ENCODE measurements at places on chromosomes 6 and 20.

DNA sequence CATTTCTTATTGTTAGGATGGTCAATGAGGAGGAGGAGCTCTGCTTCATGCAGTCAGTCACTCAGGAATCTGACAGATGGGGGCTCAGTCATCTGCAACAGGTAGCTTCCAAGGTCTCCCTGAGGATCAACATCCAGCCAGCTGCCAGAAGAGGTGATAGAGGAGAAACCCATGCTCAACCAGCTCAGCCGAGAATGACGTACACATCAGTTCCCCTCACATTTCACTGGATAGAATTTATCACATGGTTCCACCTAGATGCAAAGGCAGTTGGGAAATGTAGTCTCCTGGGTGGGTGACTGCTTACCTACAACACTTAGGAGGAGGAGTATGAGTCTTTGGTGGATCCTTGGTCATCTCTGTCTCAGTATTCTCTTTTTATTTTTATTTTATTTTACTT, 144.5 kb downstream of the CEBPB start:
- no peak for DNase-seq

DNA sequence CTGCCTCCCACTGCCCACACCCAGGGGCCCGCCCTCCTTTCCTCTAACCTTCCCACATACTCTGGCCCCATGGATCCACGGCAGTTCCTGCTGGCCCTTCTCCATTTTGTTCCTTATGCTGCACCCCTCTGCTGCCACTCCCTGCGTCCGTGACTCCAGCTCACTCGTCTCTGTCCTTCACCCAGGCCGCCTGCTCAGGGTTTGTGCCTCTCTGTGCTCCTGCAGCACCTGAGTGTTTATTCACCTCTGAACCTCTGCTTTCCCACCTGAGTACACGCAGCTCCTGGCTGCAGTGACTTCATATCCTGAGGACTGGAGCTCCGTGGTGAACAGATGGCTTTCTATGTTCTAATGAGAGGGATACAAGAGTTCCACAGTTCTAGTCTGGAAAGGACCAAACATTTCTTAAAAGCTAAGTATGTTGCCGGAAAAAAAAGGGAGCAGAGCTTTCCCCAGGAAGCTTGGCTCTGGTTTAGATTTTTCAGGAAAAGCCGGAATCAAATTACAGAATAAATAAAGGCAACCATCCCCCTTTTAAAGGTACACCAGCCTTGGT, 1.5 kb upstream of the GNRH2 start:
- no peak for DNase-seq

DNA sequence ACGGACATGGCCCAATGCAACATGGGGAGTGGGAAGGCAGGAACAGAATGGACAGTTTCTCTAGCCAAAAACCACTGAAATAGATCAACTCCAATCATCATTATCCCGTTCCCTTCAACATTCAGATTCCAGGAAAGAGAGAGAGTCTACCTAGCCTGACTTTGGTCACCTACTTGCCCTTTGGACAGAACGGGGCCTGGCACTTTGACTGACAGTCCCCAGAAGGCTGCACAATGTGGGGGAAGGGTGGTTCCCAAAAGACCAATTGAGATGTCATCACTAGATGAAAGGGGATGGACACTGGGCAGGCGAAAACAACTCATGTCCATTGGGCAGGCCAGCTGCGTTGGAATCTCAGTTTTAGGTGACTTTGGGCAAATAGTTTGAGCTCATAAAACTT, 15.0 kb upstream of the KIF16B start:
- DNase-seq: no peak

- peak; percentile 36 for DNase-seq
Measured at GRCh38 chr6:38973178-38974057, 75.2 kb upstream of the GLP1R start.

DNA sequence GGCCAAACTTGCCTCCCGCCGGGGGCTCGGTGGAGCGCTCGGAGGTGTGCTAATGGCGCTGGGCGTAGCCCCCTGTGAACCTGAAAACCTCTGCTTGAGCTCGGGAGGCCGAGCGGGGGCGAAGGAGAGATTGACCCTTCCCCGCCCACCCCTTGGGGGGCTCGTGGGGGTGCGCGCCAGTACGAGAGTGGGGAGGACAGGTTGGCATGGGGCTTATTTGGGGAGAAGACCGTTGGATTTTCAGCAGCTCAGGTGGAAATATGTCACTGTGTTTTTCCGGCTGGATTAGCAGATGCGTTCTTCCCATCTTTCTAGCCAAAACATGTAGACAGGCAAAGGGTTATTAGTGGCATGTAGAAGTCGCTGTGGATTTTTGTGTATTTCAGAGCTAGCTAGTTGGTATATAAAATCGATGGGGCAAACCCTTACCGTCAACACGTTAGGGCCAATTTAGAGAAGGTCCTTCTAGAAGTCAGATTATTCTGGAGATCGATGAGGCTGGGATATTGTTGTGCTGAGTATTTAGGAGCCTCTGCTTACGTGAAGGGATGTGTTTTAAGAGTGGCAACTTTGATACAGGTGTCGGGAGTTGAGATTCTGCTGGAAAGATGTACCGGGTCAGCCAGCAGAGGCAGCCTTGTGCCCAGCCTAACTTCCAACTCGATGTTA, 525 bp downstream of the NCOA7 start:
- DNase-seq: no peak

- no peak for DNase-seq
Measured at GRCh38 chr20:58537831-58538230, 22.6 kb upstream of the APCDD1L start.

- no peak for DNase-seq
Measured at GRCh38 chr6:2651961-2652360, 98.8 kb downstream of the MYLK4 start.

DNA sequence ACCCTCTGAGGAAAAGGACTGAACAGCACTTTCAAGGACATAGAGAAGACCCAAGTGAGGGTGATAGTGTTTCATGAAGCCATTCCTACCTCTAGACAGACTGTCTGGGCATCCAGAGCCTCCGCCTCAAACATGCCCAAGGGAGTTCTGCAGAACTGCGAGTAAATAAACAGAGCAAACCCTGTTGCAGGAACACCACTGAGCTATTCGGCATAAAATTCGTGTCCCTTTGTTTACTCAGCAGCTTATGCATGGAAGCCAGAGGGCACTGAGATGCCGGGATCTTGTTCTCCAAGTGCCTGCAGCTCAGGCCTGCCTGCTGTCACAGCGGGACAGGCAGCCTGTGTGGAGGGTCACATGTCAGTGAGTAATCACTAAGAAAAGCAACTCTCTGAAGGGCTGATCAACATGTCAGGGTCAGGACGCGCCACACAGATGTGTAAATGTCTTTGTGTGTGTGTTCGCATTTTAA, 164.9 kb upstream of the HEY2 start:
- no peak for DNase-seq

- DNase-seq: no peak
Measured at GRCh38 chr20:32777177-32777956, 15.2 kb downstream of the DNMT3B start.

DNA sequence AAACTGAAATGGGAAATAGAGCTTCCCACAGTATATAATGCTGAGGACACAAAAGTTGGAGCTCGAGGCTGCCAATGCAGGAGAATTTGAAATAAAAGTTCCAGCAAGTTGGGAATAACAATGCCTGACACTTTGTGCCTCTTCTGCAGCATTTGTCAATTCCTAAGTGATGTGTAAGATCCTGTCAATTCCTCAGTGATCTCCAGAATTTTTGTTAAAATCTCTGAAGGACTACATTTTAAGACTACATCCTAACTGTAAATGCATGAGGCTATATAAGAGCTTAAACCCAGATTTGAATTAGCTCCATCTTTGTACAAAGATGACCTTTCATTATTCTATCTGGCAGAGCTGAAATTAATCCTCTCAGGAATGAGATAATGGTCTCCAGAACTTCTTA, 208.2 kb downstream of the COL12A1 start:
- DNase-seq: no peak

GRCh38 chr6:25085756-25086155, 150.0 kb upstream of the RIPOR2 start:
- DNase-seq: no peak

- no peak for DNase-seq
Measured at GRCh38 chr6:132004668-132005067, 53.5 kb upstream of the CCN2 start.

Measured in skeletal muscle cell (primary cell).